ENCODE measurements at places on chromosomes 1 and 21.

DNA sequence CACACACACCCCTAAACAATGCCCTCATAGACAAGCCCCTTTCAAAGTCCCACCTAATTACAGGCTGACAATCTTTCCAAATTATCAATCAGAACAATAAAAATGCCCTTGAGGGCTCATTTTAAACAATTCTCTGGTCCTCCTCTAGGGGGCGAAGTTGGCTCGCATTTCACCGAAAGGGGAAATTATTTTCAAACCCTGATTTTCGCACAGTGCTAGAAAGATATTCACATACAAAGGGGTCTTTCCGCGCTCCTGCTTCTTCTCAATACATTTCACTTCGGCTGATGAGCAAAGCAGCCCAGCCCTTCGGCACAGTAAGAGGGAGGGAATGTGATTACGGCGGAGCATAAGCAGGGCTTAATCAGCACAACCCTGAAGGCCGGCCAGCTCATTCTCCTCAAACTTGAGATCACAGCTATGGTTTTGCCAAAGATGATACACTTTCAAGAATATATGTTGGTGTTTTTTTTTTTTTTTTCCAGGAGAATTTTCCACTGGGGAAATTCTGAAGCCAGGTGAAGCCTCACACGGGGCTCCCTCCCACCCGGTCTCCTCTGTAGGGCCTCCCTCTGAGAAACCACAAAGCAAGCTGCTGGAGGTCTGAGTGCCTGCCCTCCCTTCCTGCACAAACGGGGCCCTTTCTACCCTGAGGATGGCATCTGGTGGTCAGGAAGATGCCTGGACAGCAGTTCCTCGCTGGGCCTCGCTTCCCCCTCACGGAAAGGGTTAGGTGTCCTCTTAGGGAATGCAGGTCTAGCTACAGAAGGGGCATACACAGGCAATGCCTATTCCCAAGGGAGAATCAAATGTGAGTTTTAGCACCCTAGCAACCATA, 66.9 kb downstream of the GNG12 start:
- peak; percentile 92 for DNase-seq

- no peak for DNase-seq
These were observed 34.2 kb downstream of the HIVEP3 start for GRCh38 chr1:41884256-41885230.

GRCh38 chr1:154595621-154596020, 12.4 kb downstream of the ADAR start:
- DNase-seq: peak; percentile 88

- no peak for DNase-seq
These were observed 57.3 kb upstream of the HIVEP3 start for GRCh38 chr1:41975850-41976569.

DNA sequence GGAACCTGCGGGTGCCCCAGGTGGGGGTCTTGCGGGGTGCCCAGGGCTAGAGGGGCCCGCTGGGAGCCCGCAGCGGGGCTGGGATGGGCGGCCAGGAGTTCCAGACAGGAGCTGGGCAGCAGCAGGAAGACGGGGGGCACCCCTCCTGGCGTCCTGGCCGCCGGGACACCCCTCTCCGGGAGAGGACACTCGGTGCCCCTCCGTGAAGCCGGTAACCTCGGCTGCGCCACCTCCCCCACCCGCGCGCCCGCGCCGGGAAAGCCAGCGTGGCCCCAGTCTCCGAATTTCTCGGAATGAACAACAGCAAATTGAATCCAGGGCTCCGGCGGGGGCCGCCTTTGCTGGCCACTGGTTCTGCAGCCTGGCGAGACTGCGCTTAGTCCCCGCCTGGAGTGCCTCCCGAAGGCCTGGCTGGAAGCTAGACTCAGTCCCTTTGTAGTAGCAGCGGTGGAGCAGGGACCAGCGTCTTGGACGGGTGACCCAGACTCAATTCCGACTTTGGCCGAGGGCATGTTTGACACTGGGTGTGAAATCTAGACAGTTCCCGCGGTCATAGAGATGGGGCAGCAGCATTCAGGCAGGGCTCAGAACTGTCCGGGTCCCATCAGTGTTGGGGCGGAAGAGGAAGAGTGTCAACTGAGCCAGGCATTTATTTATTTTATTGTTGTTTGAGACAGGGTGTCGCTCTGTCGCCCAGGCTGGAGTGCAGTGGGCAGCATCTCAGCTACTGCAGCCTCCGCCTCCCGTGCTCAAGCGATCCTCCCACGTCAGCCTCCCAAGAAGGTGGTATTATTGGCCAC, 773 bp downstream of the IFNGR2 start:
- DNase-seq: peak; percentile 38

DNA sequence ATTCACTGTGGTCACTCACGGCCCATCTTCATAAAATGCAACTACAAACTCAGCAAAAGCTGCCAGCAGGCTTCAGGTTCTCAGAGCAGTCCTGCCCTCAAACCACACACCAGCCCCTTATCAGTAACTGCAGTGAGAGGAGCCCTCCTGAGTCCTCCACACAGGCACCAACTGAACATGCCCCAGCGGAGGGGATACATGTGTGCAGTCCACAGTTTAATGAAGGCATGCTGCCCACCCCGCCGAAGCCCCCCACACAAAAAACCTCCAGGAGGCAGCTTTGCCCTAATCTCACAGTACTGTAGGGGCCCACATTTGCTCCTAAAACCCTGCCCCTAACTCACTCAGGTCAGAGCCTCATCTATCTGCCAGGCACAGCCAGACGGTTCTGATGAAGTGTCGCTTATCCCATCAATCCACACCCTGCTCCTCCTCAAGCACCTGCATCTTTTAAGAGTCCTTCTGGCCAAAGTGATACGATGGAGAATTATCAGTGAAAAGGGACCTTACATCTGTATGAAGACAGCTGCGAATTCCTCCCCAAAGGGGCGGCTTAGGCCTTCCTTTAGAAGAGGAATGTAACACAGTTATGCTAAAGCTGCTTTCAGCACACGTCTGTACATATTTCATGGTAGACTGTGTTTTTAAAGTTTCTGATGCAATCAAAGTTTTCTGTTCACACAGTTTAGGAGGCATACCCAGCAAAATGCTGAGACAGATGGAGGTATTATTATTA, 3.5 kb downstream of the ABCB10 start:
- DNase-seq: no peak

GRCh38 chr1:226369110-226369509, 38.8 kb downstream of the PARP1 start:
- no peak for DNase-seq

- DNase-seq: peak; percentile 34
These were observed 2.8 kb downstream of the HPDL start for GRCh38 chr1:45329445-45329844.

GRCh38 chr1:38045401-38046332, 926 bp downstream of the POU3F1 start:
- DNase-seq: peak; percentile 21

- DNase-seq: peak; percentile 97
These were observed 34.0 kb upstream of the DPT start for GRCh38 chr1:168763031-168763430.

- no peak for DNase-seq
These were observed 14.1 kb downstream of the ZBTB18 start for GRCh38 chr1:244065063-244065793.

GRCh38 chr1:110112656-110113055, 413 bp downstream of the UBL4B start:
- no peak for DNase-seq

- no peak for DNase-seq
These were observed 18.9 kb upstream of the RNF223 start for GRCh38 chr1:1092894-1093609.

DNA sequence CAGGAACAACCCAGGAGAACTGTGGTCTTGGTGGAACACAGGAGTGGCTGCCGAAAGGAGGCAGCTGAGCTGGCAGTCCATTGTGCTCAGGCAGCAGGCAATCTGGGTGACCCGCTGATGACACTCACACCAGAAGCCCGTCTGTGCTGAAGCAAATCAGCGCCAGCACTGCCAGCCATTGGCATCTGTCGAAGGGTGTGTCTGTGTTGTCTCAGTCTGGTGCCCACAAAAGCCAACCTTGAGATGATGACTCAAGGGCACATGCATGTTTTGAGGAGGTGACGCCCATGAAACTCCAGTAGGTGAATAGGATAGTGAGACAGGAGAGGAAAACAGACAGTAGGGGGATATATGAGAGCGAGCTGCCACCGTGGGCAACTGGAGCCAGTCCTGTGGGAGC, 167.3 kb downstream of the KAZN start:
- DNase-seq: peak; percentile 79

DNA sequence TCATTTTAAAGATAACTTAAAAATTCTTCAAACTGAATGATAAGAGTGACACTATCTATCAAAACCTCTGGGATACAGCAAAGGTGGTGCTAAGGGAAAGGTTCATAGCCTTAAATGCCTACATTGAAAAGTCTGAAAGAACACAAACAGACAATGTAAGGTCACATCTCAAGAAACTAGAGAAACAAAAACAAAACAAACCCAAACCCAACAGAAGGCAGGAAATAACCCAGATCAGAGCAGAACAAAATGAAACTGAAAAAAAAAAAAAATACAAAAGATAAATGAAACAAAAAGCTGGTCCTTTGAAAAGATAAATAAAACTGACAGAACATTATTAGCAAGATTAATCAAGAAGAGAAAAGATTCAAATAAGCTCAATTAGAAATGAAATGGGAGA, 6.8 kb downstream of the ODF2L start:
- no peak for DNase-seq

- DNase-seq: no peak
These were observed 429.6 kb downstream of the PLPP3 start for GRCh38 chr1:56149761-56150160.

GRCh38 chr21:29235714-29236197, 63.0 kb upstream of the BACH1 start:
- no peak for DNase-seq

DNA sequence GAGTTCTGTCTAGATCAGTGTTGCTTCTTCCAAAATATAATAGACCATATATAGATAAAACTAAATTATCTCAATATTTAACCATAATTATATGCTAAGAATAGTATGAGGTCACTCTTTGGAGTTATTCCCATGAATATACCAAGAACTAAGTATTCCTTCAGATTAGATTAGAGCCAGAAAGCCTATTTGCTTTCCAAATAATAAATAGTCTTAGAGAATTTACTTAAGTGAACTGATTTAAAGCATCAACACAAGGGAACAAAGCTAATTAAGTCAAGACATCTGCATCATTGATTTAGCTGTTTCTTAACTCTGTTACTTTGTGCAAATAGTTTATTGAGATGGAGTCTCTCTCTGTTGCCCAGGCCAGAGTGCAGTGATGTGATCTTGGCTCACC, 35.7 kb downstream of the FNBP1L start:
- DNase-seq: no peak

DNA sequence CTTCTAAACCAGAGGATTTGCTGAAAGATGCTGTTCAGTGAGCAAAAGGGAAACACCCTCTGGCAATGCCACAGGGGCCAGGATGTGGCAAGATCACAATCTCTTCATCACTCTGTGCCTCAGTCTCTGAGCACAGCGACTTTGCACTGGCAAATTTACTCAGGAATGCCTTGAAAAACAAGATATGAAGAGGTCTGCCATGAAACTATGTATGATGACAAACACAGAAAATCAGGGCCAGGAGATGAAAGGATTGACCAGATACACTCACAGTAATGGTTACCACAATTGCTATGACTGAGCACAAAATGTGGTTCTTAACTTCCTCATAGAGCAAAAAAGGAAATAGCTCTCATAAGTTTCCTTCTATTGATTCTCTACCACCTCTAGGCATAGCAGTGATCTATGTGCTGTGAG, 5.8 kb downstream of the TTC13 start:
- no peak for DNase-seq

- DNase-seq: peak; percentile 14
These were observed 682.6 kb downstream of the RWDD3 start for GRCh38 chr1:95916616-95917015.

DNA sequence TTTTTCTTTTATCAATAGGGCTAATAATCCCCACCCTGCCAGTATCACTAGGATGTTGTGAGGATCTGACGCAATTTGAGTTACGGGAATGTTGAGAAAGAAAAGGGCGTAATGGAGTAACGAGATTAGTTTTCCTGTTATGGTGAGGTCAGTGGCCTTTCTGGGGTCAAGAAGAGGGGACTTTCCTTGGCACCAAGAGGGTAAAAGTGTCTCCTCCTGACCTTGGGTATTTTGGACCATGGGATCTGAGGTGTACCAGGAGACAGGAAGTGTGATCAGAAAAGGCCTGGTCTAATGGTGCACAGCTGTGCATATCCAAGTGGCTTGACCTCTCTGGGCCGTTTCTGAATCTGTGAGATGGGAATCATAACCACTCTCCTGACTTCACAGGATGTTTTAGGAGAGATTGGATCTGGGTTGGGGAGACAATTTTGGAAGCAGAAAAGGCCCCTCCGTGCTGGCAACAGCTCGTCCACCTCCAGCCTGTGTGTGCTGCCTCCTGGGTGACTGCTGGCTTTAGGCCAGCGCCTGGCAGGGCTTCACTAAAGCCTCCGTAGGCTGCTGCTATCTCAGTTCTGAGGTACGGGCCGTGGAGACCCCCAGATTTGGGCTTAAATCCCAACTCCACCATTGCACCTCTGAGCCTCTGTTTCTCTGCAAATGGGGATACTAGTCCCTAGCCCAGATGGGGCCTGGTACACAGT, 37.1 kb downstream of the ALPL start:
- no peak for DNase-seq

DNA sequence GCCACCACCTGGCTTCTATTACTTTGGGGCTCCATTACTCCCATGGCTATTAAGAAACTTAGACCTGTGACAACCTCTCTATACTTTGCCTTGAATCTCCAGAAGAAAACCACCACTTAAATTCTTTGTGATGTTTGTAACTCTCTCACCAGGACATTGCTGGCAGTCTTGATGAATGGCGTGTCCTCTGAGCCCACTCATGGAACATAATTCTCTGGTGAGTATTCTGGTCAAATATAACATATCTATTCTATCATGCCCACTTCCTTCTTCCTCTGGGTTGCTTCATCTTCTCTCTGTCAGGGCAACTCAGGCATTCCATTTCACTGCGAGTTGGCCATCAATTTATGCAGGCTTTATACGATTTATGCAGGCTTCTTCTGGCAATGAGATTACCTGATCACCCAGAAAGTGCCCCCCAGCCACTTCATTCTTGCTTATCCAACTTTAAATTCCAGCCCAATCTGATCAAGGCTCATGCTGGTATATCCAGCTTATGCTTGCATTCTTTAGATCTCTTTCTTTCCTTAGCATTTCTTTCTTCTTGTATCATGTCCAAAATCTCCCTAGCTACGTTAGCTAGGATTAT, 112.0 kb upstream of the CHRM3 start:
- no peak for DNase-seq

- no peak for DNase-seq
These were observed 198.9 kb upstream of the RNPC3 start for GRCh38 chr1:103326595-103326994.

GRCh38 chr1:101128211-101128727, 102.7 kb upstream of the DPH5 start:
- no peak for DNase-seq

- DNase-seq: no peak
These were observed 11.2 kb upstream of the ATG4C start for GRCh38 chr1:62772607-62773295.

- no peak for DNase-seq
These were observed 151.6 kb downstream of the C1orf94 start for GRCh38 chr1:34328281-34328799.

Measured in epithelial cell of esophagus (primary cell).